Muscle of leg (tissue), 16 donors: ENCODE measurements at places on chromosomes 11 and 22. TPM values are rescaled to one million over a fixed set of nuclear protein-coding genes. Genes with fewer than 3 reads are reported as not detected.

Gene LARGE2
- polyA plus RNA-seq, result 0.24 TPM

Gene C22orf31
- 1.6 TPM for polyA plus RNA-seq

Gene FBXO7
- polyA plus RNA-seq, result 60.4 TPM

Gene APOBEC3H
- 0.16 TPM for polyA plus RNA-seq

Gene SPI1
- 6.9 TPM for polyA plus RNA-seq

Gene DBX1
- 8.8 TPM for polyA plus RNA-seq

Gene MMP27
- polyA plus RNA-seq, result 0.77 TPM

Gene PHLDB1
- polyA plus RNA-seq, result 88.3 TPM
